ENCODE measurements at places on chromosomes 13 and 19. TPM values are rescaled to one million over a fixed set of nuclear protein-coding genes. Genes with fewer than 3 reads are reported as not detected.

DNA sequence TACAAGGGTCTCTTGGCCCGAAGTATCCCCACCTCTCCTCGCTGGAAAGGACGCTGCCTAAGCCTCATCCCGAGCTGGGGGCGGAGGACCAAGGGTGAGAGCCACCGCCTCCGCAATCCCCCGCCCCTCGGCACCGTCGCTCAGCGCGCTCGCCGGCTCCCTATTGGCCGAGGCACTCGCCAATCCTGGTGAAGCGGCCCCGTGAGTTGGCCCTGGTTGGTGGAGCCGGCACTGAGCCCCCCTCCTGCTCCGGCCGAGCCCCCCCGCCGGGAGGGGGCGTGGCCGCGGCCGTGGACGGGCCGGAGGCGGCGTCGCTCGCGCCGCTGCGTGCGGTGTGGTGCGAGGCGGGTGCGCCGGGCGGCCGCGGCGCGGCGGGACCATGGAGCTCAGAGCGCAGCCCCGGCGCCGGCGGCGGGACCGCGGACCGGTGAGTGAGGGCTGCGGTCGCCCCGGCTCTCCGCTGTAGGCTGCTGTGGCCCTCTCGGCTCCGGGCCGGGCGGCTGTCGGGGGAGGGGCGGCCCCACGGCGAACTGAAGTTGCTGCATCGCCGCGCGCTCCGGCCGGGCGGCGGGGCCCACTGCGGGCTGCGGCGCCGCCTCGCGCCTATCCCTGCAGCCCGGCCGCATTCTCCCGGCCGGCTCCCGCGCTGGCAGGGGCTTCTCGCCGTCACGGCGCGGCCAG lies at the start of gene WASF3:
Gene WASF3 (plus strand): TSS at position 291 of the 681 bp plus-strand sequence. CDS start 84,588 bp downstream, outside the sequence.
- DNase-seq, result peak; percentile 77

Gene CLIP3
- total RNA-seq, result 8.5 TPM

DNA sequence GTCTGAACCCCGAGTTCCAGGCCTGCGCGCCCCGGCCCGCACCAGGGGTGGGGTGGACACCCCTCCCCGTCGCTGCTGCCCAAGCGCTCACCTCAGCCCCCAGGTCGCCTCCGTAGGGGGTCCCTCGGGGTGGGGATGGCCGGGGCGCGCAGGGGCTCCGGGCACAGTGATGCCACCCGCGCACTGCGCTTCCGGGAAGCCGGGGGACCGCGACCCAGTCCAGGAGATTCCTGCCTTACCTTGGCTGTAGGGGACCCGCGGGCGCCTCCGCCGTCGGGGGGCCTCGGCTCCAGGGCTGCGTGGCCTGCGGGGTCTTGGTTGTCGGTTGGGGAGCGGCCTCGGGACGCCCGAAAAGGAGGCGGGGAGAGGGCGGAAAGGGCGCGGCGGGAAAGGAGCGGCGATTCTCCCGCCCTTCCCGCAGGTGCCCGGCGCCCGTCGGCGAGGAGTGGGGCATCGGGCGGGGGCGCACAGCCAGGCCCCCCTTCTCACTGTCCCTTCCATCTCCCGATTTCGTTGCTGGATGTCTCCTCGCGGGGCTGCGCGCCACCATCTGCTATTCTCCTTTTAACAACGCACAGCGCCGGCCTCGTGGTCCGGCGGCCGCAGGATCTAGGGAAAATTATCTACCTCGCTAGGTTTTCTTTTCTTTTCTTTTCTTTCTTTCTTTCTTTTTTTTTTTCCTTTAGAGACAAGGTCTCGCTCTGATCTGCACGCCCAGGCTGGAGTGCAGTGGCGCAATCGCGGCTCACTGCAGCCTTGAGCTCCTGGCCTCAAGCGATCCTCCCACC lies at the start of gene KEAP1:
Gene KEAP1 (minus strand): TSS at position 355 of the 788 bp plus-strand sequence. CDS start 3,323 bp downstream, outside the sequence.
- DNase-seq, result no peak

GRCh38 chr13:81393110-81393509 lies 1052.2 kb upstream of the SPRY2 start:
- DNase-seq, result no peak

Gene CD22
- 8.8 TPM for total RNA-seq

Gene MRI1
- 23.3 TPM for total RNA-seq

- no peak for DNase-seq
Measured at GRCh38 chr19:6059396-6059947, 50.8 kb downstream of the RFX2 start.

Gene KIR2DL4
- not detected for total RNA-seq

GRCh38 chr19:35381926-35382325 lies 11.1 kb downstream of the GPR42 start:
- DNase-seq, result no peak

DNA sequence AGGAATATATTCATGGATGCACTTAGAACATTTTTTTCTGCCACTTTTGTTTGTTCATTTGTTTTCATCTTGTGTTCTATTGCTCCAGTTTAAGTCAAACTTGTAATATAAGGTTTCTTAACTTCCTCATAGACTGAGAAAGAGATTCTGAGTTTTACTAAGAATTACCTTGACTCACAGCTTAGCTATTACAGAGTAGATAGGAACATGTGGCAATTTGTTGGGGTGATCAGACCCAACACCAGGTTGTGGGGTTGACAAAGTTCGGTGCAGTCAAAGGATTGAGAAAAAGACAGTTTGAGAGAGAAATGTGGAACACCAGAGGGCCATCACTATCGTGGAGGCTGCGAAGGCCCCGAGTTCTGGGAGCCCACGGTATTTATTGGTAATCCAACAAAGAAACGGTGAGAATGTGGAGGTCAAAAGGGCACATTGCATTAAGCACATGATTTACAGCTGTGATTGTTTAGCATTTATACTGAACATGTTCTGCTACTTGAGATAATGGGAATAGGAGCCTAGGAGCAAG lies 2526.0 kb downstream of the PCDH9 start:
- no peak for DNase-seq

GRCh38 chr13:39597838-39598237 lies 5.2 kb downstream of the LHFPL6 start:
- DNase-seq, result no peak

DNA sequence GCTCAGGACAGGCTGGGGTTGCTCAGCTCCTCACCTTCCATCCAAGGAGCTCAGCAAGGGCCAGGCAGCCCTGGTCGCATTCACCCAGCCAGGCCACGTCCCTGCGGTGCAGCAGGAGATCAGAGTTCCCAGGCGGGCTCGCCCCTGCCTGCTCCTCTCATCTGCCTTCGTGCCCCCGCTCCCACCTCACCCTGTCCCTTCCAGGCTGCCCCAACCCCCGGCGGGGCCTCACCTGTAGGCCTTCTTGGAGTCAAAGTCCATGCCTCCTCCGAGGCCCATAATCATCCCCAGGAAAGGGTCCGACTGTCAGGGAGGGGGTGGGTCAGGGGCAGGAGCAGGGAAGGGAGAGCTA lies 1.3 kb upstream of the RINL start:
- DNase-seq, result no peak

DNA sequence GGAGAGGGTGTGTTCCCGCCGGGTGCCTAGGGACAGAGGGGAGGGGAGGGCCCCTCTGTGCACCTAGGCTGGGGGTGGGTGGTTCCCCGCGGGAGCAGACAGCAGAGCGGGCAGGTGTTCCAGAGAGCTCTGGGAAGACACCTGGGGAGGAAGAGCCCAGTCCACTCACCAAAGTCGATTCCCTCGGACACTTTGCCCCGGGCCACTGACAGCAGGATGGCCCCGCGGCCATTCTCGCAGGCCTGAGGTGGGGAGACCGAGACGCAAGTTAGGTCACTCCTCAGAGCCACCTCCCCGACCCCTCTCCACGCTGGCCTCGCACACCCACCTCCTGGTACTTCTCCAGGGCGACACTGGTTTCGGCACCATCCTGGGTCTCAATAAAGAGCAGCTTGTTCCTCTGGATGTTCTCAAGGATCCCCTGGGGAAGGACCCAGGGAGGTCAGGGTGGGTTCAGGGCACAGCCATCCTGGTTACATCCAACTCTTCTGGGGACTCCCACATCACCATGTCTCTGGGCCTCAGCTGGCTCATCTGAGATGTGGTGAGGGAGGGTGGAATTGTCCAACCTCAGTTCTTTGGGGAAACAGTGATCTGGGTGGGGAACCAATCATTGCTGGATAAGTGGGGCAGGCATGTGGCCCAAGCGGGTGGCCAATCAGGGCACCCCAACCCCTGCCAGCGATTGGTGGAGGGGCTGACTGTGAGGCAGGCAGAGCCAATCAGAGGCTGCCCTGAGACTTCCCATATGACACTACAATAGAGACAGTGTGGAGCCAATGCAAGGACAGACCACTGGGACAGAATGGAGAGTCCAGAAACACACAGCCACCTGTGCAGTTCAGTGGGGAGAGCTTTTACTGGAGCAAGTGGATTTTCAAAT lies 12.6 kb downstream of the KLC3 start:
- no peak for DNase-seq

Gene FAM83E
- total RNA-seq, result 0.58 TPM

- no peak for DNase-seq
Measured at GRCh38 chr13:29684441-29684840, 89.0 kb upstream of the SLC7A1 start.

Gene SCEL
- total RNA-seq, result 0.69 TPM

- no peak for DNase-seq
Measured at GRCh38 chr19:16085115-16085514, 8.8 kb downstream of the TPM4 start.

- no peak for DNase-seq
Measured at GRCh38 chr19:7258041-7258839, 36.0 kb downstream of the INSR start.

Data from urinary bladder (tissue), 4 donors.